ENCODE measurements at places on chromosomes 7 and 10. TPM values are rescaled to one million over a fixed set of nuclear protein-coding genes. Genes with fewer than 3 reads are reported as not detected.

DNA sequence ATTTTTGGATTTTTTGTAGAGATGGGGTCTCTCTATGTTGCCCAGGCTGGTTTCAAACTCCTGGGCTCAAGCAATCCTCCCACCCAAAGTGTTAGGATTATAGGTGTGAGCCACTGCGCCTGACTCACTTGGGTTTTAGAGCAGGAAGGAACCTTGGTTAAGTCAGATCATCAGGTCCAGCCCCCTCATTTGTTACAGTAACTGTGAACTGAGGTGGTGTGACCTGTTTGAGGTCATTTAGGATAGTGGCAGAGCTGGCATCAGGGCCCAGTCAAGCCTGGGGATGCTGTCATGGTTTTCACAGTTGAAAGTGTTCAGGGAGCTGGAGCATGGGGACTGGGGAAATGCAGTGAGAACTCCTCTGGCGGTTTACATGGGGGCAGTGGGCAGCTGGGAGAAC, 159.6 kb downstream of the TAX1BP1 start:
- no peak for DNase-seq

DNA sequence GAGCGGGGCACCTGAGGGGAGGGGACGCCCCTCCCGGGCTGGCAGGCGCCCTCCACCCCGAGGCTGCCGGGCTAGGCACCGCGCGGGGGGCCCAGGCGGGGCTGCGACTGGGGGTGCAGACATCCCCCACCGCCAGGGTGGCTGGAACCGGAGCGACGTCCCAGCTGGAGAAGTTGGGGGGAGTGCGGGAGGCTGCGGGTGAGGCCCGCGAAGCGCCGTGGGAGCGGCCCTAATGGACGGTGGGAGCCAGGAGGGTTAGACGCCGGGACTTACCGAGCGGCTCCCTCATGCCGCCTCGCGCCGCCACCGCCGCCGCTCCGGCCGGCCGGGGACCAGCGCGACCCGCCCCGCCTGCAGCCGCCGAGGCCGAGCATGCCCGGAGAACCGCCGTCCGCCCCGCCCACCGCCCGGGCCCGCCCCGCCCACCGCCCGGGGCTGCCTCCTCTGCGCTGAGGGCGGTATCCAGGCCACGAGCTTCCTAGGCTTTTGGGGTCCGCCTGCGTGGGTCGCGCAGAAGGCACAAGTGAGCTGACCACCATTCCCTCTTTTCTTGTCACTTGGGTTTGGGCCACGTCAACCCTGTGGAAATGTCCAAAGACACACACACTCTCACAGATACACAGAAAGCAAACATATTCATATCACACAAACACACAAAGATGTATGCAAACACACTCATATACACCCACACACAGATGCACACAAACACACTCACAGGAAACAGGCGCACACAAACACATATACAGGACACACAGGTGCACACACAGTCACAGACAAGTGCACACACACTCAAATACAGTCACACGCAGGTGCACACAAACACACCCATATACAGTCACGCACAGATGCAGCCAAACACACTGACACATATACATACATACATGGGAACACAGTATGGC, at the start of gene JCAD:
JCAD (minus strand) TSS at position 378 of the 899 bp plus-strand sequence. CDS start 11,774 bp downstream, outside the sequence.
- peak; percentile 83 for DNase-seq

DNA sequence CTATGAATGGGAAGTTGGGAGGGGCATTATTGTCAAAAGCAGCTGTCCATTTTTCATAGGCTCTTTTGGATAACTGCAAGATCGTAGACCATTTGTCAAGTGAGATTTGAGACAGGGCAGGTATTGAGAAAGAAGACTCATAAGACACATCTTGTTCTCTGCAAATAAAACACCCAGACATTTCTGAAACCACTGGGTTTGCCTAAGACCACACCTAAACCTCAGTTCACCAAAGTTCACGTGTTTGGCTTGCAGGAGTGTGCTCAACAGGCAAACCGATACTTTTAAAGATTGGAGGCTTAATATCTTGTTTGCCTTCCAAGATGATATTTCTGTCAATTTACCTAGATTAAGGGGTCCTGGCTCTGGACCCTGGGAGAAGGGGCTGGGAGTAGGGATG, 628.4 kb downstream of the CALN1 start:
- DNase-seq, result no peak

Gene AP5Z1
- total RNA-seq, result 30.7 TPM

Gene MRC1
- total RNA-seq, result 58.3 TPM

Gene UTF1
- not detected for total RNA-seq
